ENCODE measurements at places on chromosomes 11 and 22.

DNA sequence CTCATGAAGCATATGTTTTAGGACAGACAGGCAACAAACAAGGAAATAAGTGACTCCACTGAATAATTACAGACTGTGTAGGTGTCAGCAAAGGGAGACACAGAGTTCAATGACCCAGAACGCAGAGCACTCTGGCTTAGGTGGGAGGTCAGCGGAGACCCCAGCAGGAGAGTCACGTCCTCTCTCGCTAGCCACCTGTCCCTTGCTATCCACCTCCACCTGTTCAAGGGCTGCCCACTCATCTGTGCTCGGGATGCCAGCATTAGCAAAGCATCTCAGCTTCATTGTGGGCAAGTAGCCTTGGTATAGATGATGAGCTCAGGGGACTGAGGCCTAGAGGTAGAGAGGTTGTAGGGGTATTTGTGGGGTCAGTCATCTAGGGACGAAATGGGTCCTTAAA is 21.8 kb upstream of the ATXN10 start:
- DNase-seq: no peak

DNA sequence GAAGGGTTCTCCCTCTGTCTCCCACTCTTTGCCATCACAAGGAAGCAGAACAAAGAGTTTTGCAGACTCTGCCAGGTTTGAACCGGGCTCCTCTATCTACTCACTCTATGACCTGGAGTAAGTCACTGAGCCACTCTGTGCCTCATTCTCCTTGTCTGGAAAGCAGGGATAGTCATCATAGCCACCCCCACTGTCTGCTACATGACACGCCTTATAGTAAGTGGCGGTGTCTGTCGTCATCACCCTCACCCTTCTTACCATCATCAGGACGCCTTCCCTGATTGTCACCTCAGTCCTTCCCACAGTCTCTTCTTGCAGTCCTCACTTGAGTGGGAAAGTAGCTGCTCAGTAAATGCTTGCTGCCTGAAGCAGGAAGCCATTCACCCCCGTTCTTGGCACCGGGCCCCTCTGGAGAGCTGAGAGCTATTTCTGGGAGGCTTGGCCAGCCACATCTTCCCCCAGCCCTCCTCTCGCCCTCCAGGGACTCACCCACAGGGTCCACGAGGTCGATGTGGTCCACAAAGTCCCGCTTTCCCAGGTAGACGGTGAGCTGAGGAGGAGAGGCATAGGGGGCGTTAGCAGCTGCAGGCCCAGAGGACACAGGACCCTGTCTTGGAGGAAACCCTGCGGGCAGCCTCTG is 46.4 kb downstream of the TPBGL start:
- no peak for DNase-seq

- DNase-seq: peak; percentile 36
Measured at GRCh38 chr11:395866-396265, 1.9 kb downstream of the PKP3 start.

DNA sequence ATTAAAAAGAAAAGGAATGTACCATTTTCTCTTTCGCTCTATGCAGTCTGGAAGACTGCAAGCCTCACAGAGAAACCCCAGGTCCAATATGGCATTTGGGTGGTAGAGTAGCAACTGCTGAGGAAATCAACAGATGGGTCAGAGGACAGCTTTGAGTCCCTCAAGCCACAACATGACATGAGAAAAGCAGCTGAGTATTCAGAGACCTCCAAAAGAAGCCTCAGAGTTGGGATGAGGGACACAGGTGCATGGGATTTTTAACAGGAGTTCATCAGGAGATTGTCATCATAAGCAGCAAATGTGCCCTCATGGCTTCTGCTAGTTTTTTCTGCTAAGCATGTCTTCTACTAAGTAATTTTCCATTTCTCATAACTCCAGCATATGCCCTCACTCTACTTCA is 111.6 kb downstream of the BLID start:
- no peak for DNase-seq

DNA sequence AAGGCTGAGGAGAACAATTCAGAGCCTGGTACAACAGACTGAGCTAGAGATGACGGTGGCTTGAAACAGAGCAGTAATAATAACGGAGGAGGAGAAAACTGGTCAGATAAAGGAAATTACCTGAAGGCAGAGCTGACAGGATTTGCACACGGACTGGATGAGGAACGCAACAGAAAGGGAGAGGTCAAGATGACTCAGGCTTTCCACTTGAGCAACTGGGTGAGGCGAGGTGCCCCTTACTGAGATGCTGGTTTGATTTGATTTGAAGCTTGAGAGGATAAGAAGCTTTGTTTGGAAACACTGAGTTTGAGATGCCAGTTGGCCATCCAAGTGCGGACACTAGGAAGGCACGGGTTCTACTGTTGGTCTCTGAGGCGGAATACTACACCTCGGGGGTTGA is 35.4 kb upstream of the NRIP3 start:
- peak; percentile 66 for DNase-seq

DNA sequence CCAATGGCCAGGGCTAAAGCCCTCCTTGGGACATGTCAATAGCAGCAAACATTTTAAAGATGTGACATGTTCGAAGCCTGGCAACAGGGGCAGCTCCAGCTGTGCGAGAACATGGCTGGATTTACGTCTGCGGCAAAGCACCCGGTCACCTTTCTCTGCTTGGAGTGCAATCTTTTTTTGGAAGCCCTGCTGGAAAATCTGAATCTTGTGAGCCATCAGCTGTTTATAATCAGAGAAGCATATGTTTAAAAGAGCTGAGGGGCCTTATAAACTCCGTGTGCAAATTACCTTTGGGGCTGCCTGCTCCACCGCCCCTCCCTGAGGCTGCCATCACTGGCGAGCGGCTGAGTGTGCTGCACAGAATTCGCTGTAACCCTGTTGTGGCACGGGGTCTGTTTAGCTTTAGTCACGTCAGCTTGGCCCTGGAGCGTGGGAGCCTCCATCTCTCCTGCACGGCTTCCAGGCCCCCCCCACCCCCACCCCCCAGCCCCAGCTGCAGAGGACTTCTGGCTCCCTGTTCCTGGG is 9.0 kb upstream of the KCNQ1OT1 start:
- no peak for DNase-seq

DNA sequence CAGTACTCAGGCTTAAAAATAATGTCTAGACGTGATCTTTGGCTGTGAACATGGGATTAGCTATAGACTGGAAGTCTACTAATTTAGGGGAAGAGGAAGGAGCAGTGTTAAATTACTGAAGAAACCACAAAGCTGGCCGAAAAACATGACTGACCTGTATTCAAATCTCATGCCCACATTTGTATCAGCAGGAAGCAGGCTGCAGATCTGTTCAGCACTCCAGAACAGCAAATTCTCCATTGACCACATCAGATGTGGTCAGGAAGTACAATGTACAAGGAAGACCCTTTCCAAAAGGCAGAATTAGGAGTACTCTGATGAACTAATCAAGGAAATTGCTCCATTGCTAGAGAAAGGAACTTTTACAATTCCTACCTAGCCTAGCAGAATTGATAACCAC is 31.7 kb downstream of the DCDC1 start:
- no peak for DNase-seq

- no peak for DNase-seq
Measured at GRCh38 chr11:61507012-61507768, 1.4 kb upstream of the LRRC10B start.

DNA sequence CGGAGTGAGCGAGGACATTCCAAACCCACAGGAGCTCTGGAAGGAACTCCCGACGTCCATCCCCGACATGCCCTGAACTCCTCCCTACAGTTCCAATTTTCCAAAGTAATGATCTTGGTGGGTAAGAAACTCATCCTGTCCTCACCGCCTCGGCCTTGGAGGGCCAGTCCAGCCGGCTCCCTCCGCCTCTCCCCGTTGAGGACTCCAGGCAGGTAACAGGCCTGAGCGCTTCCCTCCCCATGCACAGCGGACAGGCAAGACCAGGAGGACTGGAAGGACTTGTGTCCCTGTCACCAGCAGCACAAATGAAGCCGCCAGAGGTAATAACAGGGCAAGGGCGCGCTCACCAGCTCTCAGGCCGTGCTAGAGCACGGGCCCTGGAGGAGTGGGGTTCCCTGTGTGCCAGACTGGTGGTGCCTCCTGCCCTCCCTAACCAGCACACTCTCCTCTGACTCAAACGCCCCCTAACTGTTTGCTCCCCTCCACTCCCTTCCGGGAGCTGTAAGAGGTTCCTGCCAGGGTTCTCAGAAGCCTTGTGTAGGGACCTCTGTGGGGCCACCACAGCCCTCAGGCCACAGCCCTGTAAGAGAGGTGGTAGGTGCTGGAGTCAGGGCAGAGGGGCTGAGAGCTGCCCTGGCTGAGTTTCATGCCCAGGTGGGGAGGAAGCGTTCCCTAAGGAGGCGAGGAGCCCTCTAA is 17.1 kb downstream of the OVOL1 start:
- DNase-seq: no peak

DNA sequence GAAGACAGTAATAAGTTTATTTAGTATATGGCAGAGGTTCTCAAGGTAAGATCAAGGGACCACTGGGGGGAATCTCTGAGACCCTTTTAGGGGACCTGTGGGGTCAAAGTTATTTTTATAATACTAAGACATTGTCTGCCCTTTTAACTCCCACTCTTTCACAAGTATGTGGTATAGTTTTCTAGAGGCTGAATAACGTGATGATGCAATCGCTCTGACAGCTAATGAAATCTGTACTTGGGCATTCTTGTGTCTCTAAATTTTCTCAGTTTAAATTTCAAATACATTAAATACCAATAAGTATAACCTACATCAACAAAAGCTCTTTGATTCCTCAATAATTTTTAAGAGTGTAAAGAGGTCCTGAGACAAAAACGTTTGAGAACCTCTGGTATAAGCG is 147.9 kb downstream of the ATG16L2 start:
- DNase-seq: no peak

- DNase-seq: no peak
Measured at GRCh38 chr22:33477120-33478111, 419.2 kb upstream of the SYN3 start.

DNA sequence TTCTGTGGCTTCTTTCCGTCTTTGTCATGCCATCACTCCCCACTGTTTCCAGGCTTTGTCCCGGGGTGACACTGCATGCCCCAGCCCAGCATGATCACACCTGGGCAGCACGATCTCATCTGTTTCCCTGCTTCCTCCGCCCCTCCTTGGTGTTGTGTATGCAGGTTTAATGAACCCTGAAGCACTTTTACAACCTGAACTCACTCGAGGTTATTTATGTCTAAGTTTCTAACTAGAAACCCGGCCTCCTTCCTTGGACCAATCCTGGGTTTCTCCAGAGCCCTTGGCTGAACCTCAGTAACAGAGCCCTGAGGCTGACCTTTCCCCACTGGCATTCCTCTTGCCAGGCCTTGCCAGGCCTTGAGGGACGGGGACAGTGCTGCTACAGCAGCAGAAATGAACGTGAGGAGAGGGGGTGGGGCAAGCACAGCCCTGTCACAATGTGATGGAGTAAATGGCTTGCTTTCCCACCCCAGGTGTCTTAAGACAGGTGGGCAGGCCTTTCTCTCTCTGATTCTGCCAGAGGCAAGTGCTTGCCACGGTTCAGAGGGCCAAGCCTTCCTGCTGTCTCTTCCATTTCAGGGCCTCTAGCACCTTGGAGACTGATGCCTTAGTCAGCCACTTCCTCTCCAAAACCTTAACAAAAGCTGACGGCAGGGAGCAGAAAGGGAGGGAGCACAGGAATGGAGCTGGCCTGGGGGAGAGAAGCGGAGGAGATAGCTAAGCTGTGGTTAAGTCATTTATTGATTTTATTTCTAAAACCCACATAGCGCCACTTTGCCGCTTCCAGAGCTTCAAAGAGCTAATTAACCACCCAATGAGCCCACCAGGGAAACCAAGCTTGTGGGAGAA is 3.1 kb upstream of the PYGM start:
- DNase-seq: no peak

GRCh38 chr22:19674129-19674928 is 40.0 kb upstream of the SEPTIN5 start:
- DNase-seq: no peak

DNA sequence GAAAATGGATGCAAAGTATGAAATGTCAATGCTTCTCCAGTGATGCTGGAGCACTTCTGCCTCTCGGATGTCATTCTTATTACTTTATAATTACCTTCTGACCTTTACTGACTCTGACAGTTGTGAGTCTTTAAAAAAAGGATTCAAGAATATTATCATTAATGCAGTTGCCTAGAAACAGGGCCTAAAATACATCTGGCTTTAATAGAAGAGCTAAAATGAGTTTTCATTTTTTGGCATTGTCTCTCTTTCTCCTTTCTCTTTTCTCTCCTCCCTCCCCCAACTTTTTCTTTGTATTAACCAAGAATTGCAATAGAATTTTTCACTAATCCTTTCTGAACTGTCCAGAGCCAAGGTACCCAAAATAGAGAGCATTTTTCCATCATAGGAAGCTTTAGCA is 45.9 kb downstream of the FDX1 start:
- DNase-seq: no peak

GRCh38 chr22:49545606-49546005 is 282.1 kb downstream of the BRD1 start:
- DNase-seq: no peak

DNA sequence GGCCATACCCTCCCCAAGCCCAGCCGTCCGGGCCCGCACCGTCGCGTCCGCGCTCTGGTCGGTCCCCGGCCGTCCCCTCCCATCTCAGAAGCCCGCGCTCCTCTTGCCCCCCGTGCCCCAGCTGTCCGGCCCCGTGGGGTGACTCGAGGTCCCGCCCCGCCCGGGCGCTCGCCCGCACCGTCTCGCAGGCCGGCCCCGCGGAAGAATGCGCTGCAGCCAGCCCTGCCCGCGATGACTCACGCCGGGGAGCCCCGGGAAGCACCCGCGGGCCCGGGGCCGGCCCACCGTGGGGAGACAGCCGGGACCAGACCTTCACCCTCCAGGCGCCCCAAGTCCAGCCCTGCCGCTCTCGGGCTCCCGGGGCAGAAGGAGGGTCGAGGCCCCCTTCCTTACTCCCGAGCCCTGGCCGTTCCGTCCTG is 320 bp upstream of the PHLDA2 start:
- peak; percentile 61 for DNase-seq

- no peak for DNase-seq
Measured at GRCh38 chr11:32893343-32894148, 935 bp downstream of the QSER1 start.

DNA sequence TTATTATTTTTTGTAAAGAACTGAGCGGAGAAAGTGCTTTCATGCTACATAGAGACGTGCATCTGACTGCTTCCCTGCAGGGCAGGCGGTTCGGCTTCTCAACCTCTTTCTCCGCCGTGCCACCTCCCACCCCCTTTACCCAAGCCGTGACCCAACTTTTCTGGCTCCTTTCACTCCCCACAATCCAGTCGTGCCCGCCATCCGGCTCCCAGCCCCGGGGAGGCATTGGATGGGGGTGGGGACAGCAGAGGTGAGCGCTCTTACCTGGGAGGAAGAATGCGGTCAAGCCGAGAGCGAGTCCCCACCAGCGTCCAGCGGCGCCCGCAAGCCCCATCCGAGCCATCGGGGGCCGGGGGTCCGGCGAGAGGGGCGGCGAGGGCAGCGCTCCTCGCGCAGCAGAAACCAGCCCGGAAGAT is 781 bp downstream of the NECTIN1 start:
- peak; percentile 17 for DNase-seq

- DNase-seq: no peak
Measured at GRCh38 chr11:13947379-13947778, 15.1 kb upstream of the SPON1 start.

GRCh38 chr11:95989076-95989605 is 65.2 kb upstream of the MTMR2 start:
- no peak for DNase-seq
